ENCODE measurements at places on chromosomes 2 and 18. TPM values are rescaled to one million over a fixed set of nuclear protein-coding genes. Genes with fewer than 3 reads are reported as not detected.

GRCh38 chr2:121246704-121247255, 38.2 kb downstream of the TFCP2L1 start:
- DNase-seq = no peak
- H3K27me3 ChIP-seq = no peaks in the 10 kb centered on the region
- no peaks in the 10 kb centered on the region for H3K36me3 ChIP-seq

DNA sequence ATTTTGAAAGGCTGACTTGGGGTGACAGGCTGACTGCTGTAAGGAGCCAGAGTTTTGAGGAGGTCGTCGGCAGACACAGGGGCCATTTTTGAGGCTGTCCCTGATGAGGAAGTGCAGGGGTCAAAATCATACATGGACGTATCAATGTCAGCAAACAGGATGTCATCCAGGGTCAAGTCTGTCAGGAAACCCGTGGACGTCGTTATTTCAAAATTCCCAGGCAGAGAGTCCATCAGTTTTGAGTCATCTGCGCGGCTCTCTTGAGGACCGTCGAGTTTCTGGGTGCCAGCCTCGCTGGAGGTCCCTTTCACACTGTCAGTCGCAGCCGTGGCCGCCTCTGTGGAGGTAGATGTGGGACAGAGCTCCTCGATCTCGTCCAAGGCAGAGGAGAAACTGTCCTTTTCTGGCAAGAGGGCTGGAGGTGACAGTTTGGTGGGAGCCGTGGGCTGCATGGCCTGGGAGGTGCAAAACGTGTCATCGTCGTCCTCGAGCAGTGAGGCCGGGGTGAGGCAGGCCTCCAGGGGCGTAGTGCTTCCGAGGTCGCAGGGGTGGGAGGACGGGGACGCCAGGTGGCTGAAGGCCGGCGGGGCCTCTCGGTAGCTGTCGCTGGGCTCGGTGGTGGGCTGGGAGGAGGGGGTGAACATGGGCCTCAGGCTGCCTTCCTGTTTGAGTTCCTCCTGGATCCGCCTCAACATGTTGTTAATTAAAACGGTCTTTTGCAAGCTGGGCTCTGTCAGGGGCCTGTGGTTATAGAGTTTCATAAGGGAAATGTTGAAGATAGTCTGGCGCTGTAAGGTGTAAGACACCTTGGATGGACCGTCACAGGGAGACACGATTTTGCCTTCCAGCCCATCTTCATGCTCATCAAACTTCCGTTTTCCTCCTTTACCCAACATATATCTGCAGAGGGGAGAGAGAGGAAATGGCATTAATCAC, 17.5 kb downstream of the SERTAD2 start:
- DNase-seq = peak; percentile 25
- no peaks in the 10 kb centered on the region for H3K27me3 ChIP-seq
- peaks cover 25% of the 10 kb centered on the region for H3K36me3 ChIP-seq
- peak overlapping the region; percentile 46 for H3K4me3 ChIP-seq

DNA sequence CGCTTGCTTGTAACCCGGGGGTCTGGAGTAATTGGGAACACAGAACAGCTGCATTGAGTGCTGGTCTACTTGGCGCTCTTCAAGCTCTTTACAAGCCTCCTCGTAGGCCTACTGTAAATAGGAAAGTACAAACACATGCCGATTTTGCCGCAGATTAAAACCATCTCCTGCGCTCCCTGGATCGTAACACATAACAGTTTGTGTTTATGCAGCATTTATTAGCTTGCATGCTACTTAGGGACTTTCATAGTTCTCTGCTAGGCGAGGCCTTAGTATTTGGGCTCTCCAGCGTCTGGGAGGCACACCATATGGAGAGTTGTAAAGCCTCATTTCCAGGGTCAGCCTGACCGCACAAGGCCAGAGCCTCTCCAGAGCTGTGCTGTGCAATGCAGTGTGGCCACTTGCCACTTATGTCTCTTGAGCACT, 84.0 kb upstream of the HAAO start:
- no peak for DNase-seq
- H3K4me3 ChIP-seq = no peak overlapping the region
- H3K27me3 ChIP-seq = no peaks in the 10 kb centered on the region

- no peak for DNase-seq
- peaks cover 8% of the 10 kb centered on the region for H3K27me3 ChIP-seq
- no peak overlapping the region for H3K4me3 ChIP-seq
- no peaks in the 10 kb centered on the region for H3K36me3 ChIP-seq
- no peaks in the 10 kb centered on the region for H3K4me1 ChIP-seq
These were observed 109.0 kb upstream of the SLC35G4 start for GRCh38 chr18:11500153-11501122.

DNA sequence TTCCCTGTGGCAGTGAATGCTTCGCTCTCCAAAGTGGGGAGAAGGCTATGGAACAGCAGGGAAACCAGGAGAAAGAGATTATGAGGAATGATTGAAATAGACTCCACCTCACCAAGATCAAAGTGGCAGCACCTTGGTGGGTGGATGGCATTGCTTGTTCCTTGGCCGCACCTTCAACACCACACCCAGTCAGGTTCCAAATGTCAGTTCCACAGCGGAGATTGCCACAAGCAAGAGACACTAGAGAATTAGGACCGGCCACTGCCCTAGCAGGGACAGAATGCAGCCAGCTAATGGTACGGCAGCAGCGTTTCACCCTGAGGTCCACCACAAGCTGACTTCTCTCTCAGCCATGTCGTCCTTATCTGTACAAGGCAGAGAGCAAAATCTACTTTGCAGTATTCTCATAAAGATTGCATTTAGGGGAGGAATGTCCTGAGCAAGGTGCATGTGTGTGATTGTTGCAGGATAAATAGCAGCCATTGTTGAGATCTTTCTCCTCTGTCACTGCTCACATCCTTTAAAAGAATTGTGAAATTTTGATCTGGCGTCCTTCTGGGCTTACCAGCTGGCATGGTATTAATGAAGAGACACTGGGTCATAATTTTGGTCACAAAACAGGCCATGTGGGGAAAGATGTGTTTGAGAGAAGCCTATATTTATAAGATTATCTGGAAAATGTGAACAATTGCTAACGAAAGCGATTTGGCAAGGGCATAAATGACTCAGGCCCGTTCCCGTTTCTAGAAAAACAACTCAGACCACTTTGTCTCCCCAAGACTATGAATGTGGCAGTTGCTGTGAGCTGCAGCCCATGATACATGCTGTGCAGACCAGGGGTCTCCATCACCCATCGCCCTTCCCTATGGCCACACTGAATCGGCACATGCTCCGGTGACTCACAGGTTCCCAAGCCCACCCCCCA, 228.6 kb upstream of the ID2 start:
- H3K27ac ChIP-seq = peak overlapping the region; percentile 2
- no peak overlapping the region for H3K4me3 ChIP-seq
- peaks cover 2% of the 10 kb centered on the region for H3K27me3 ChIP-seq
- no peaks in the 10 kb centered on the region for H3K36me3 ChIP-seq
- peak; percentile 33 for DNase-seq

DNA sequence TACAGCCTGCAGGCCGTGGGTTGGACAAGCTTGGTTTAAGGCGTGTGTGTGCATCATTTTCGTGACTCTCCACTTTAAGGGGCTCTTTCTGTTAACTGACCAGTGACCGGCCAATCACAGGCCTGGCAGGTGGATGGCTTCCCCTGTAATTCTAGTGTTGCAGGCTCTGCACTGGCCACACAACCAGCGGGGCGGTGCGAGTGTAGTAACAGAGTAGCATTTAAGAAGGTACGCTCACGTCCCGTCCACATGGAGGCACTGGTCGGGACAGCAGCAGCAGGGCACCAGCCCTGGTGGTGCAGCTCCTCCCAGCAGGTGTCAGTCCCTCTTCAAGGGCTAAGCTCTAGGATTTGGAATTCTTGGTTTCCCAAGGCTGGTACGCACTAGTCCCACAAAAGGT, 8.0 kb upstream of the ANO7 start:
- no peak for DNase-seq
- H3K4me3 ChIP-seq = no peak overlapping the region
- peaks cover 29% of the 10 kb centered on the region for H3K36me3 ChIP-seq
- H3K4me1 ChIP-seq = peaks cover 13% of the 10 kb centered on the region

DNA sequence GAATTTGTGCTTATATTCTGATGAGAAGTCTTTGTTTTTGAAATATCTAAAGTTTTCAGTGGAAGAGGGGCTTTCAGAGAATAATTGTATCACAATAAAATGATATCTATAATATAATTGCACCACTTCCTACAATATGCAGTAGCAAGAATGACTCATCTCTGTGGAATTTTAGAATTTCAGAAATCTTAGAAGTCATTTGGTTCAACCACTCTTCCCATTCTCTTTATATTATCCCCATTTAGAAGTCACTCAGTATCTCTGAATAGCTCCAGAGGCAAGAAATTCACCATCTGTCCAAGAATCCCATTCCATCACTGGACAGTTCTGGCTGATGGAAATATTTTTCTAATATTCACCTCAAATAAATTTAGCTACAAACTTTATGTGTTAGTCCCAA, 59.3 kb upstream of the CCDC68 start:
- H3K4me3 ChIP-seq = no peak overlapping the region
- no peak for DNase-seq
- no peak overlapping the region for H3K27ac ChIP-seq
- peaks cover 3% of the 10 kb centered on the region for H3K27me3 ChIP-seq
- H3K36me3 ChIP-seq = no peaks in the 10 kb centered on the region

- no peak overlapping the region for H3K27ac ChIP-seq
- H3K4me3 ChIP-seq = no peak overlapping the region
- peaks cover 12% of the 10 kb centered on the region for H3K27me3 ChIP-seq
- peaks cover 9% of the 10 kb centered on the region for H3K4me1 ChIP-seq
- no peaks in the 10 kb centered on the region for H3K36me3 ChIP-seq
- no peak for DNase-seq
These were observed 471.5 kb downstream of the EPHA4 start for GRCh38 chr2:221100467-221101089.

- H3K36me3 ChIP-seq = no peaks in the 10 kb centered on the region
- no peak overlapping the region for H3K4me3 ChIP-seq
- H3K27me3 ChIP-seq = peaks cover 3% of the 10 kb centered on the region
- H3K4me1 ChIP-seq = no peaks in the 10 kb centered on the region
These were observed 198.8 kb upstream of the LHCGR start for GRCh38 chr2:48954311-48954710.

MYO7B gene
- 1.5 TPM for total RNA-seq

TMEM87B gene
- 17.6 TPM for total RNA-seq

SERPINB4 gene
- not detected for total RNA-seq

DTNA gene
- total RNA-seq = 0.53 TPM

ST8SIA3 gene
- not detected for total RNA-seq

LRATD1 gene
- not detected for total RNA-seq

CCDC68 gene
- total RNA-seq = not detected

MC5R gene
- not detected for total RNA-seq

CAPN14 gene
- 0.64 TPM for total RNA-seq

All from activated CD4-positive, alpha-beta T cell treated with anti-CD3 and anti-CD28 coated beads for 36 hours (primary cell).